NCI-H524 treated with DMSO at 0.1 percent for 48 hours (cell line): ENCODE measurements at places on chromosomes 5 and 9.

GRCh38 chr9:137988051-137988450 lies 110.5 kb downstream of the CACNA1B start:
- DNase-seq: no peak

- no peak for DNase-seq
These were observed 50.7 kb upstream of the FST start for GRCh38 chr5:53429706-53430105.

DNA sequence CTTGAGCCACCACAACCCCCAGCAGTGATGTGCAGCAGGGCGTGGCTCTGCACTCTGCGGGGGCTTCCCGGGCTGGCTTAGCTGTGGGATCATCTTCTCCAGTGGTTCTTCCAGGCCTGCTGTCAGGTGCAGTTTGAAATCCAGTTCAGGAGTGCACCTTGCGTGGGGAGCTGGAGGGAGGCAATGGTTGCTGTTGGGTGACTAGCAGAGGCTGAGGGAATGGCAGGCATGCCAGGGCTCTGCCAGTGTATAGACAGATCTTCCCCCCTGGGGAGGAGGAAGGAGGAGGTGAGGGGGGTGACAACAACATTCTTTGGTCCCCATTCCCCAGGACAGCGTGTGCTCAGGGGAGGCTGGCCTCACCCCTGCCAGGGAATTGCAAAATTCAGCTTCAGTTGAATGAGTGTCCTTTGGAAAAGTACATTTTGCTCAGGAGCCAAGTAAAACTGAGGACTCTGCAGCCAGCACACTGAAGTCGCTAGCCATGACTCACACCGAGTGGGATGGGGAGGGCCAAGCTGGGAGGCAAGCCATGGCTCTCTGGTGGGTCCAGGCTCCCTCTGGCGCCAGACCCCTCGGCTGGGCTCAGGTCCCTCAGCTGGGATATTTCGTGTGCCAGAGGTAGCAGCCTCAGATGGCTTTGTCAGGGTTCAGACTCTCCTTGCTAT lies 35.0 kb downstream of the ERGIC1 start:
- DNase-seq: no peak

DNA sequence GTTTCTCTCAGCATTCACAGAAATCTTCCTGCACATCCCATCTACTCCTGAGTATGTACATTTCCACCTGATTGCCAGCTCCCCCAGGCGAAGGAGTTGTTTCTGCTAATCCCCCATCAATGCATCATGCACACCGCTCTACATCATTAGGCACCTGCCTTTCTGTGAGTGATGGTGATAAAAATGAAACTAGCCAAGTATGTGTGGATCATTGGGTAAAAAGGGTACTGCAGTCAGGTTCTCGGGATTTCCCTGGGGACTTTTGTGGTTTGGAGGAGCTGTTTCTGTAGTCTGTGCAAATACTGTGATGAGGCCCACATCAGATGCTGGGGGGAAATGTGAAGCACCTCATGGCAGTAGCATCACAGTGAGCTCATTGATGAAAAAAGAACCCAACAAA lies 30.4 kb downstream of the CAMK4 start:
- DNase-seq: no peak

DNA sequence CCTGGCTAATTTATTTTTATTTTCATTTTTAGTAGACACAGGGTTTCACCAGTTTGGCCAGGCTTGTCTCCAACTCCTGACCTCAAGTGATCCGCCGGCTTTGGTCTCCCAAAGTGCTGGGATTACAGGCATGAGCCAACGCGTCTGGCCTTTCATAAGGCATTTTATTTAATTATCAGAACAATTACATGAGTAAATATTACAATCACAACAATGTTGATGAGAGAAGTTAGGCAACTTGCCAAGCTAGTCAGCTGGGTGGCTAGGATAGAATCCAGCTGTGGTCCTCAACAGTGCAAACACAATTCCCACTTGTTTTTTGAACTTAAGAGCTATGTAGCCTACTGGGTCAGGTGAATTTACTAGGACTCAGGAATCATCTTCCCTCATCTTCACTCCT lies 22.0 kb downstream of the C9orf57 start:
- DNase-seq: no peak

DNA sequence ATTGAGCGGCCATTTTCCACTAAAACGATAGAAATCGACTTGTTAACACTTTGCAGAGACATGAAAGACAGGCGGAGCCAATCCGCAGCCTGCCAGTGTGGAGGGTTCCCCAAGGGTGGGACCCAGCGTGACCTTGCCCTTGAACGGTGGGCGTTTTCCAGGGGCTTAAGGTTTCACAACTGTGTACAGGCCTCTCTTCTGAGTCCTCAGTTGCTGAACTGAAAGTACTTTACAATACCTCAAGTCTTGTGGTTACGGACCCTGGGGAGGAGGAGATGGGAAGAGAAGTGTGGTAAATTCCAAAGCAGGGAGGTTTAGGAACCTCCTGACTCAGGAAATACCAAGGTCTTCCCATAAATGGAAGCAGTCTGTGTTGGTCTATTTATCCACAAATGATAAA lies 68.2 kb upstream of the CKMT2 start:
- no peak for DNase-seq

DNA sequence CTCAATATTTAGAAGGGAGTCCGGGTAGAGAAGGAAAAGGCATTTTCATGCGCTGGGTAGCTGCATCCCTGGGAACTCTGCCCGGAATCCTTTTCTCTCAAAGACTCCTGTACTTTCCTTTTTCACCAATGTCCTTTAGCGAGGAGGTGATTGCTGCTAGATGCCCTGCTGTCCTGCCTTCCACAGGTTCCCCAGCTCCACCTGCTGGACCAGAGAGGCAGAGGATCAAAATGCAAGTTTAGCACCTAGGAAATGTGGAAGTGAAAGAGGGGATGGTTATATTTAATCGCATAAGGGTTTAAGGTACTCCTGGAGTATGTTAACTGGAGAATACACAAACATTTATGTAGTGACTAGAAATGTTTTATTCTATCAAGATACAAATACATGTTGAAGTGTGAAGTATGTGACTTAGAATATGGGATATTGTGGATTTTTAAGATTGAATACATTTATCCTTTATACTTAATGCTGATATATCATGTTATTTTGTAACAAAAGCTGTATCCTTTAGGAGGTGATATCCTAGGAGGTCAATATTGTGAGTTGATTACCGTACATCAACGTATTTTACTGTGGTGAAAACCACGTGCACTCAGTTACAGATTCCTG lies 145.7 kb downstream of the ARHGAP26 start:
- DNase-seq: no peak

- DNase-seq: no peak
These were observed 38.2 kb downstream of the C5orf15 start for GRCh38 chr5:133930061-133930812.

GRCh38 chr9:129032541-129033159 lies 3.8 kb upstream of the MIGA2 start:
- DNase-seq: no peak

DNA sequence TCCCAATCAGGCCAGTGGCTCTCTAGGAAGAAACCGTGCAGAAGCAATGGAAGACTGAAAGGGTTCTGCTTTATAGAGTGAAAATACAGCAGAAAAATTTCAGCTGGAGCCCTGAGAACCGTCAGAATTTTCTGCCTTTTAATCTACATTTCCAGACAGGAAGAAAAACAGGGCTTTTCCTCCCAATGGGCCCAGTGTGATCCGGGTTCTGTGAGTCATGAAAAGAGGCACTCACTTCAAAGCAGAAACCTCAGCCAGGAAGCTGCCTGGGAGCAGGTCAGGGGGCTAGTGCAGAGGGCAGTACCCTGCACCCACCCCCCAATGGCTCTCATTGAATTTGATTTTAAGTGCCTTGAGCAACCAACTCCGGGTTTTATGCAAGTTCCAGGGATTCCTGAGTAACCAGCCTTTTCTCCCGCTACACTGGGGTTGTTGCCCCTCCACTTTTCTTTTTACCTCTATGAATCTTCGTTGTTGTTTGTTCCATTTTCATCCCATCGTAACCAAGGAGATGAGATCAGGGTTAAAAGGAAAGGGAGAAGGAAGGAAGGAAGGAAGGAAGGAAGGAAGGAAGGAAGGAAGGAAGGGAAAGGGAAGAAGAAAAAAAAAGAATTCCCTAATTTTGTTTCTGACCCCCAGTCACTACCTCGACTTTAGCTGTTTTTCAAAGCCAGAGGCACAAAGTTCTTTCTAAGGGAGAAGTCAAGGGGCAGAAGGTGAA lies 1.3 kb downstream of the BARHL1 start:
- no peak for DNase-seq

- DNase-seq: no peak
These were observed 178.7 kb downstream of the CEMIP2 start for GRCh38 chr9:71589612-71590011.

- DNase-seq: no peak
These were observed 67.1 kb upstream of the CDK20 start for GRCh38 chr9:88041447-88041846.

GRCh38 chr5:99379187-99379586 lies 450.4 kb upstream of the CHD1 start:
- no peak for DNase-seq

- DNase-seq: no peak
These were observed 2.5 kb upstream of the SPRY4 start for GRCh38 chr5:142327111-142327842.

DNA sequence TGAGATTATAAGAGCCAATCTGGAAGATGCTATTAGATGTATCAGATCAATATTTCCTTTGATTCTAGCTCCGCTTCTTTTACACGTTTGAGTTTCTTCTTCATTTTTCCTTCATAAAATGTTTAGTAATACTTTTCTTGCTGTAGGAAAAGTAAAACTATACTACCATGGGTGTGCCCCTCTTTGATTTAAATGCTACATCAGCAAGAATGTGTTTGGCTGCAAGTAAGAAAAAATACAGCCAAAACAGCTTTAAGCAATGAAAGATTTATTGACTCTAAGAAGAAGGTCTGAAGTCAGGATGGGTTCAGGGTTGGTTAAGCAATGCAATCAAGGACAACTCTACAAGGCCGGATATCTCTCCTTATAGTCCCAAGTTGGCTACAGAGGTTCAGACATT lies 126.4 kb downstream of the KCTD16 start:
- DNase-seq: no peak

GRCh38 chr9:4815381-4815956 lies 22.7 kb downstream of the RCL1 start:
- DNase-seq: no peak

GRCh38 chr5:34822956-34823715 lies 15.8 kb upstream of the TTC23L start:
- DNase-seq: no peak

- DNase-seq: no peak
These were observed 255.5 kb downstream of the MAN2A1 start for GRCh38 chr5:109945097-109945678.

DNA sequence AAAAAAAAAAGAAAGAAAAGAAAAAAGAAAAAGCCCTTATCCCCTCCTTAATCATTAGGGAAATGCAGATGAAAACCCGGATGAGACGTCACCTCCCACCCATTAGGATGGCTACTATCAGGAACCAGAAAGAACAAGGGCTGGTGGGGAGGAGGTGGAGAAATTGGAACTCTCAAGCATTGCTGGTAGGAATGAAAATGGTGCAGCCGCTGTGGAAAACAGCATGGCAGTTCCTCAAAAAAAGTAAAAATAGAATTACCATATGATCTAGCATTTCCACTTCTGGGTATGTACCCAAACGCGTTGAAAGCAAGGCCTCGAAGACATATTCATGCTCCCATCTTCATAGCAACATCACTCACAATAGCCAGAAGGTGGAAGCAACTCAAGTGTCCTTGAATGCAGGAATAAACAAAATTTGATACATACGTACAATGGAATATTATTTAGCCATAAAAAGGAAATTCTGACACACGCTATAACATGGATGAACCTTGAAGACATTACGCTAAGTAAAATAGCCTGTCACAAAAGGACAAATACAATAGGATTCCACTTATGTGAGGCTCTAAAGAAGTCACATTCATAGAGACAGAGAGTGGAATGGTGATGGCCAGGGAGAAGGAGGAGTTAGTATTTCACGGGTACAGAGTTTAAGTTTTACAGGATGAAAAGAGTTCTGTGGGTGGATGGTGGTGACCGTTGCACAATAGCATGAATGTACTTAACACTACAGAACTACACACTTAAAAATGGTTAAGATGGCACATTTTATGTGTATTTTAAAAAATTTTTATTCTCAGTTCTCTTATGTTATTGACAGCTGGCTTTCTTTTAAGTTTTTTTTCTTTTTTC lies 166.8 kb upstream of the IER5L start:
- DNase-seq: no peak

- peak; percentile 4 for DNase-seq
These were observed 142.1 kb upstream of the POU5F2 start for GRCh38 chr5:93883459-93883858.

DNA sequence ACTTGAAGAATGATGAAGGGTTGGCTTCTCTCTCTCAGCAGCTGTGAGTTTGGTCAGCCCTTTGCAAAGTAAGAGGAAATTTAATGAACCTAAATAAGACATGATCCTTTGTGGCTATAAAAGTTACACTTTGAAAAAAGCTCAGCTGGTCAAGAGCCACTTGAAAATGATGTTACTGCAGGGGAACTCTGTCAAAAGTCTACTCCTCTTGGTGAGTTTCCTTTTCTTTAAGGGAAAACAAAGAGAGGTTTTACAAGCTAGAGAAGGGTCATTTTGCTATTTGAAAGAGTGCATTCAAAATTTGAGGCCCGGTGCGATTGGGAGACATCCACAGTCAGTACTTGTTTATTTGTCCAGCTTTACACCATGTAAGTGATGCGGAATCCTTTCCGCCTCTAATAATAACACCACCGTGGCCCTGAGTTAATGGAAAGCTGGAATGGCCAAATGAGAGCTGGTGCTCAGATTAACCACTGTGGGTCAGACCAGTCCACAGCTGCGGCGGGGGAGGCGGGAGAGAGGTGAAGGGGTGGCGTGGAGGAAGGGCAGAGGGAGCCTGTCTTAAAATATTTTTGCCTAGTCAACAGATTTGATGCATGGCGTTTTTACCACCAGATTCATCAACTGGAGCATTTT lies 404.0 kb downstream of the TLE4 start:
- DNase-seq: no peak

- DNase-seq: no peak
These were observed 164.9 kb upstream of the PAPPA start for GRCh38 chr9:115988701-115989100.

- no peak for DNase-seq
These were observed 108.1 kb downstream of the SNCAIP start for GRCh38 chr5:122420091-122420490.

DNA sequence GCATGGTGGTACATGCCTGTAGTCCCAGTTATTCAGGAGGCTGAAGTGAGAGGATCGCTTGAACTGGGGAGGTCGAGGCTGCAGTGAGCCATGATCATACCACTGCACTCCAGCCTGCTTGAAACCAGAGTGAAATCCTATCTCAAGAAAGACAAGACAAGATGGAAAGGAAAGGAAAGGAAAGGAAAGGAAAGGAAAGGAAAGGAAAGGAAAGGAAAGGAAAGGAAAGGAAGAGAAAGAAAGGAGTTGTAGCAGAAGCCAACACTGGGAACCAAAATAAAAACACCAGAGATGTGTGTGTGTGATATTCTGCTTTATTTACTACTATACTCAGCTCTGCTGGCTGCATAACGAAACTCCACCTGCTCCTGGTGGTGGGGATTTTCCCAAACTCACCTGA lies 115.3 kb downstream of the DRD1 start:
- DNase-seq: no peak
